ENCODE measurements at places on chromosomes 1 and 21. TPM values are rescaled to one million over a fixed set of nuclear protein-coding genes. Genes with fewer than 3 reads are reported as not detected.

DNA sequence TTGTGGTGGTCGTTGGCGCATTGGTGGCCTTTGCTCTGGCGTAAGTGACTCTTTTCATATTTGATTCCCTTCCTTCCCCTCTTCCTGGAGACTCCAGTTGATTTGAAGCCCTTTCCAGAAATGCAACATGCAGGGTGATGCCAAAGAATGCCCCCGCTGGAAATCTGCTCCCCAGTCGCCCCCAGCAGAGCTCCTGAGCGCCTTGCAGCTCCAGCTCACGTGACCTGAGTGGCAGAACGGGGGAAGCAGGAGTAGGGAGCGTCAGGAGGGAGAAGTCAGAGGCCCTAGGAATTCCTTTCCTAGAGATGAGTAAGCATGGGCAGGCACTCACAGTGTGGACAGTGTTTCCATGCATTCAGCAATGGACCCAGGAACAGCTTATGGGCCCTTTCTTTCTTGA is 255.9 kb downstream of the CACNA1E start:
- DNase-seq: no peak

DNA sequence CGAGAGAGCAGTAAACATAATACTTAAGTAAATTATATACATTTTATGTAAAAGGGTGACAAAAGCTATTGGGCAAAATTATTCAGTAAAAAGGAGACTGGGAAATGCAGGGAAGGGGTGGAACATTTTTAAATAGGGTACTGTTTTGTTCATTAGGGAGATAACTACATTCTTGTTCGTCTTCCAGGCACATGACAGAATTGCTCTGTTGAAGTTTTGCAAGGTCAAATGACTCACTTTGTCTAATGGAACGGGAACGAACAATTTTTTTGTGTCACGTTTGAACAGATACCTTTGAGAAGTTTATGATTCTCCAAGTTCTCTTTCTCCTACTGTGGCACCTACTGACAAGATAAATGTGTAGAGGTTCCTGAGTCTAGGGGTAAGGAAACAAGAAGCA is 382.3 kb upstream of the ZRANB2 start:
- DNase-seq: no peak

- DNase-seq: no peak
Measured at GRCh38 chr1:18554099-18554498, 73.4 kb downstream of the KLHDC7A start.

DNA sequence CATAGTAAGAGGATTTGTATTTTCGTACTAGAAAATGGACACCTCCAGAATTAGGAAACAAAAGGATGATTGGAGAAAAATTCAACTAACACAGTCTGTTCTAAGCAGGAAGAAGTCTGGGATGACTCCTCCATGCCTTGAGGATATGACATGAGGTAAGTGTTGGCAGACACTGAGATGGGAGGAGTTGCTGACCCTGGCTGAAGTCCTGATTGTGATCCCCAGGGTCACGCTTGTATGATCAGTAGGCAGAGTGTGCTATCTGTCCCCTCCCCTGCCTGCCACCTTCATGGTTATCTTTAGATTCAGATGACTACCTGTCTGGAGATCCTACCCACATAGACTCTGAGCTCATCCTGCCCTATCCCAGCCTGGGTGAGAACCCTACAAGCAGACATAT is 249.1 kb downstream of the C1orf94 start:
- no peak for DNase-seq

DNA sequence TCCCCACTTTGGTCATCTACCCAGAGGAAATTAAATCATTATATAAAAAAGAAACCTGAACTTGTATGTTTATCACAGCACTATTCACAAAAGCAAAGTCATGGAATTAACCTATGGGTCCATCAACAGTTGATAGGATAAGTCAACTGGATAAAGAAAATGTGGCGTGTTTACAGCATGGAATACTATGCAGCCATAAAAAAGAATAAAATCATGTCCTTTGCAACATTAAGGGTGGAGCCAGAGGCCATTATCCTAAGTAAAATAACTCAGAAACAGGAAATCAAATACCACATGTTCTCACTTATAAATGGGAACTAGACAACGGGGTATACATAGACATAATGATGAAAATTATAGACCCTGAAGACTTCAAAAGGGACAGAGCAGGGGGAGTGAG is 27.6 kb upstream of the KCNK1 start:
- no peak for DNase-seq

- DNase-seq: no peak
Measured at GRCh38 chr21:15250384-15250783, 185.6 kb upstream of the NRIP1 start.

- no peak for DNase-seq
Measured at GRCh38 chr1:14136881-14137280, 436.9 kb downstream of the PRDM2 start.

GRCh38 chr1:46449223-46450159 is 40.1 kb upstream of the DMBX1 start:
- DNase-seq: no peak

DNA sequence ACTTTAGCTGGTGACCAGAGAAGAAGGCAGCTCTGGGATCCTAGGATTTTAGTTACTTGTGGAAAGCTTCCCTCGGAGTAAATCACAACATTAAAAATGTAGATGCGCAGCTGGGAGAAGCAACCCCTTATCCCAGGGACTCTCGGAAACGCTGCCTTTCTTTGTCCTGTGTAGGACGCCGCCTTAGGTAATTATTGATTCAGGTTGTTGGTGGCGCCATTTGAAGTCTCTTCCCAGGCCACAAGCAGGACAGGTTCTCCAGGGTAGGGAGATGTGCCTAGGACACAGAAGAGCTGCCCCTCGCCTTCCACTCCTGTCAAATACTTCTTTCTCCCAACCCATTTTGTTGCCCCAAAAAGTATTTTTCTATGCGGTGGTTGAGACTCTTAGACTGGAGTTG is 10.3 kb downstream of the SLC37A1 start:
- DNase-seq: no peak

GRCh38 chr1:44077421-44077820 is 41.2 kb upstream of the KLF17 start:
- DNase-seq: no peak

DNA sequence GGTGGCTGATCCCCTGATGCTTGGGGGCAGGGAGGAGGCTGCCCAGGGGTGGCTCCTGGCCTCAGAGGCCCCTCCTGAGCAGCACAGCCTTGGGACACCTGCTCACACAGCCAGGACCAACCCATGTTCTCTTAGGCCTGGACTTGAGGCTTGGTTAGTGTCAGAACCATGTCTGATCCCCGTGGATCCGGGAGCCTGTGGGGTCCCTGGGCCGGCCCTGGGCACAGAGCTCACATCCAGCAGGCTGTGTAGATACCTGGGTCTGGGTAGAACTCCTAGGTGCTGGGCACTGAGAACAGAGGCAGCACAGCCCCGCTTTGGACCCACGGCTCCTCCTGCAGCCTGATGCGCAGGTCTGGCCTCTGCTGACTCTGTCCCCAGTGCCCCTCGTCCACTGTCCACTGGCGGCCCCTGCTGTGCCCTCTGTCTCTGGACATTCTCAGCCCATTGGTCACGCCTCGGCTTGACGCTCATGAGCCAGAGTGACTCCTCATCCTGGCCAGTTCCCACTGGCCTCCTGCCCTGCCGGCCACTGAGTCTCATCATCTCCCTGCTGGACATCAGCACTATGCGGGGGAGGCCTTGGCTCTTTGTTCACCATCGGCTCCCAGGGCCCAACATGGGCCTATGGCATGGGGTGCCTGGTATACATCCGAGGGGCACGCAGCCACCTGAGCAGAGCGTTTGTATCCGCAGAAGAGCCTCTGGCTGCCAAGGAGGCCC is 70.2 kb downstream of the TRIM11 start:
- DNase-seq: no peak

GRCh38 chr1:2088458-2088857 is 38.2 kb downstream of the PRKCZ start:
- no peak for DNase-seq

- DNase-seq: no peak
Measured at GRCh38 chr1:25338986-25339385, 852 bp downstream of the TMEM50A start.

GRCh38 chr1:67436511-67437055 is 6.4 kb upstream of the SERBP1 start:
- DNase-seq: no peak

DNA sequence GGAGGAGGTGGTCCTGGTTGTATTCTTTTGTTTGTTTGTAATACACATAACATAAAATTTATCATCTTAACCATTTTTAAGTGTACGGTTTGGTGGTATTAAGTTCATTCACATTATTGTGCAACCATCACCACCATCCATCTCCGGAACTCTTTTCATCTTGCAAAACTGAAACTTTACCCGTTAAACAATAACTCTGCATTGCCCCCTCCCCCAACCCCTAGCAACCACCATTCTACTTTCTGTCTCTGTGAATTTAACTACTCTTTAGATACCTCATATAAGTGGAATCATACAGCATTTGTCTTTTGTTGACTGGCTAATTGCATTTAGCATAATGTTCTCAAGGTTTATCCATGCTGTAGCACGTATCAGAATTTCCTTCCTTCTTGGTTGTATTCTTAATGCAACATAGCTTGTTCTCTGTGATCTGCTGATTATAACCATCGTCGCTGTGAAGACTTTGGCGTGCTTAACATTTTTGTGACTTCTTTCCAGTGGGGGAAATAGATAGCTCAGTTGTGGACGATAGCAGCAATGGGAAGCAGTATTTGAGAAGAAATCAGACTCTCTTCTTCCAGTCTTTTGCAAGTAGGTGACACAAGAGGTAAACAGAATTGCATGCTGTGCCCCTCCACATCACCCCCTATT is 117.5 kb upstream of the HOOK1 start:
- DNase-seq: no peak

DNA sequence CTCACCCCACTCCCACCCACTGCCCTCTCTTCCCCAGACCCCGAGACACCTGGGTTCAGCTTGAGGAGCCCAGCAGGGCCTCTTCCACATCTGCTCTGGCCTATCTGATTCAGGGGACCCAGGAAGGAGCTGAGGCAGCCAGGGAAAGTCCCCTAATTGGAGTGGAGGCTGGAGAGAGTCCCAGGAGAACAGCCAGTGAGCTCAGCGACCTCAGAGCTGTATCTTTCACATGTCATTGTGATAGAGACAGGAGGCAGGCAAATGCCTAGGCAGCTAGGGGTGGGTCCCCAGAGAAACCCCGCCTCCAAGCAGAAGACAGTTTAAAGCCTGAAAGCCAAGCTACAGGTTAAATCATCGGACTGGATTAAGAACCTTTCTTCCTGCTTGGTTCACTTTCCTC is 122.7 kb downstream of the MATN1 start:
- no peak for DNase-seq

DNA sequence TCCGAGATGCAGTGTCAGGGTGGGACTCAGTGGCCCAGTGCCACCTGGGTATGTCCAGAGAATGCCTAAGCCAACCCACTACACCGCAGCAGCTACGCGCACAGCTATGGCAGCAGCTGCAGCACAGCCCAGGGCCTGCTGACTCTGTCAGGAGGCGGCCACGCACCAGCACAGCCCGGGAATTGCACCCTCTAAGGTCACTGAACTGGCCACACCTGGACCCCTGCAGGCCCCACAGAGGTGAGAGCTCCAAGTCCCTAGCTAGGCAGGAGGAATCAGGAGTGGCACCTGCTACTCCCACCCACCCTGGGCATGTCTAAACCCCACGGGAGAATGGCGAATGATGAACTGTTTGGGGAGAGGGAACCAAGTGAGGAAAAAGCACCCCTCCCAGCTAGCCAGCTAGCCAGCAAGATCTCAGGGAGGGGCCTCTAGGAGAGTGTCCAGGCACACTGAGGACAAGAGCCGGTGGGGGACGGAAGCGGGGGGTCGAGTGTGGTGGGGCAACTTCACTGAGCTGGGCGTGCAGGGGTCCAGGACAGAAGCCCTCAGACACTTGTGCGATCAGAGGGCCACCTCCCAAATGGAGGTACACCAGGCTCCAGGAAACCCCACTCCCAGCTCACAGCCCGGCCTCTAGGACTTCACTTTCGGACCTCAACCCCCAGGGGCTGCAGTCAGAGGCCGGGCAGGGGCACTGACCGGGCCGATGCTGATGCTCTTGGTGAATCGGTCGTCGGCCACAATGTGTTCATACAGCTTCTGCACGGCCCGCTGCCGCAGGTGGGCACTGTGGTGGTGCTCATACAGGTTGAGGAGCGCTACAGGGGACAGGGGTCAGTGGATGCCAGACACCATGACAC is 13.9 kb downstream of the LSS start:
- no peak for DNase-seq

- DNase-seq: no peak
Measured at GRCh38 chr1:14137411-14138134, 437.6 kb downstream of the PRDM2 start.

GRCh38 chr1:100643471-100644196 is 75.9 kb upstream of the VCAM1 start:
- no peak for DNase-seq

GRCh38 chr1:95208876-95209275 is 25.1 kb upstream of the RWDD3 start:
- no peak for DNase-seq

GRCh38 chr1:101588677-101589076 is 351.9 kb downstream of the S1PR1 start:
- DNase-seq: no peak

- DNase-seq: no peak
Measured at GRCh38 chr1:209685821-209686220, 10.6 kb downstream of the G0S2 start.

DNA sequence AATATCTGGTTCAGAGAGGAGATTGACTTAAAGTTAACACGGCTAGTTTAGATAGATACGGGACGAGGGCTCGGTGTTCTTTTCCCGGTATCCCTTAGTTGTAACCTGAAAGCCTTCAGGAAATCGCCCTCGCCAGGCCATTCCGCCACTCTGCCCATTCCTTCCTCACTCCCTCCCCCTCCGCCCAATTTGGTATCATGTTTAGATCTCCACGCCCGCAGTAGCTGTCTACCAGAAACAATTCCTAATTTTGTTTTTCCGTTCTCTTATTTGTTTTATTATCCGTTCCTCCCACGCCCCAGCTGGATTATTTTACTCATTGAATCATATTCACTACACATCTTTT is 685 bp upstream of the VAMP4 start:
- DNase-seq: peak; percentile 62

The PGLYRP4 gene
- polyA plus RNA-seq: not detected

The KANK4 gene
- polyA plus RNA-seq: 23.4 TPM

The RIMKLA gene
- 0.65 TPM for polyA plus RNA-seq

The TSEN15 gene
- 49.3 TPM for polyA plus RNA-seq

The LRRN2 gene
- 11.5 TPM for polyA plus RNA-seq

The GIPC2 gene
- polyA plus RNA-seq: 21.6 TPM

The TCHHL1 gene
- not detected for polyA plus RNA-seq

The VANGL2 gene
- polyA plus RNA-seq: 39.3 TPM

The SLC30A1 gene
- 36.6 TPM for polyA plus RNA-seq

The ALG6 gene
- 33.0 TPM for polyA plus RNA-seq

The DCDC2B gene
- polyA plus RNA-seq: 1.9 TPM
